Fibroblast of mammary gland (primary cell): ENCODE measurements at places on chromosomes 4 and X.

- DNase-seq: no peak
Measured at GRCh38 chrX:9619581-9619980, 146.1 kb downstream of the GPR143 start.

DNA sequence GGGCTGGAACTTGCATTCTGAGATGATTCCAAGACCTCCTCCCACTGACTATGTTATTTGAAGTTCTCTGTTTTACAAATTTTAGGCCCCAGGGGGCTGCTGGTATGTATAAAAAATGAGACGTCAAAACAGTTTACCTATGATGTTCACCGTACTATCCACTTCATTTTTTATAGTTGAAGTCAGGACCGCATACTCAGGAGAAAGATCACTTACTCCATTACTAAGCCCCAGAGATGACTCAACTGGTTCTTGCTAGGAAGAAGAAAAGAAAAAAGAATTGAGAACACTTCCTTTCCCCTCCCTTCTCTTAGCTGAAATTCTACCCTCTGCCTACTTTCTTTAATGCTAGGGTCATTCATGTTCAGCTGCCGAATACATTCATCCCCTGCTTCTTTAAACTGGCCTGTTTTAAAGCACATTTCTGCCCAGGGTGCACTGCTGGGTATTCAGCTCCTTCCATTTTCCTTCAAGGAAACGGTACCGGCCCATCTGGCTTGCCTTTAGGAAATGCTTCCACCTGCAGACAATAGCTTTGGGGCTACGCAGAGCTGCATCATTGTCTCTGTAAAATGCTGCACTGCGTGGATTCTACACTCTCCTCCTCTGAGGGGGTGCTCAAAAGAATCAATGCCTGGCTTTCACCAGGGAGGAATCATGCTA is 66.2 kb downstream of the IRF2 start:
- DNase-seq: peak; percentile 85

- peak; percentile 36 for DNase-seq
Measured at GRCh38 chrX:75603833-75604232, 81.0 kb upstream of the ZDHHC15 start.

DNA sequence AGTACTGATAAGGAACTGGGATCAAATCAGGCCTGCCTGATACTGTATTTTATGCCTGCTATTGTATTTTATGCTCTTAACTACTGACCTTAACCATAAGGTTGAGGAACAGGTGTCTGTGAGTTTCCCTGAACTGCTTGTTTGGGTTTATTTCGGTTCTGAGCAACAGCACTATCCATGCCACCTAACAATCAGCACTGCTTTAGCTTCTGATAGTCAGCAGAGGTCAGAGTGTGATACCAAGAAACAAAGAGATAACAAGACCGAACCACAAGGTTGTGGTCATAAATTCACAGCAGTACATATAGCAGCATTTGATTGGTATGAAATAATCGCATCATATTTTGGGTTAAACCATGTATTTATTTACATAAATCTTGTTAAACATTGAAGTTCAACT is 362.2 kb downstream of the FGF13 start:
- DNase-seq: no peak

DNA sequence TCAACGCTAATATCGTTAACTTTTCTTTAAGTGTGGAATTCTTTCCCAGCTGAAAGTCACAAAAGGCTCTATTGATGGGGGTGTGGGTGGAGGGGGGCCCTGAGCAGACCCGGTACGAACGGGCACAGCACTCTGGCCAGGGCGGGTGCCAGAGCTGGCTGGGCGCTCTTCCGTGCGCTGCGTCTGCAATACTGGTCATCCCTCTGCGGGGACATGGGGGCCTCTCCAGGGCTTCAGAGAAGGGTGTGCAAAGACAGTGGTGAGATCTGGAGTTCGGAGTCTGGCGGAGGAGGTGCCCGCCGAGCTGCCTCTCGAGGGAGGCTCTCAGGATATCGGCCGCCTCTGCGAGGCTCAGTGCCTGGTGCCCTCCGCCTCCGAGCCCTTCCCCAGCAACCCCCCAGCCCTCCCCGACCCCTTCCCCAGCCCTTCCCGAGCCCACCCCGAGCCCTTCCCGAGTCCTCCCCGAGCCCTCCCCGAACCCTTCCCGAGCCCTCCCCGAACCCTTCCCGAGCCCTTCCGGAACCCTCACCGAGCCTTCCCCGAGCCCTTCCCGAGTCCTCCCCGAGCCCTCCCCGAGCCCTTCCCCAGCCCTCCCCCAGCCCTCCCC is 34.3 kb downstream of the FGFRL1 start:
- no peak for DNase-seq

GRCh38 chrX:3485727-3486126 is 139.3 kb upstream of the MXRA5 start:
- no peak for DNase-seq

GRCh38 chrX:137025930-137026329 is 7.9 kb downstream of the GPR101 start:
- no peak for DNase-seq

DNA sequence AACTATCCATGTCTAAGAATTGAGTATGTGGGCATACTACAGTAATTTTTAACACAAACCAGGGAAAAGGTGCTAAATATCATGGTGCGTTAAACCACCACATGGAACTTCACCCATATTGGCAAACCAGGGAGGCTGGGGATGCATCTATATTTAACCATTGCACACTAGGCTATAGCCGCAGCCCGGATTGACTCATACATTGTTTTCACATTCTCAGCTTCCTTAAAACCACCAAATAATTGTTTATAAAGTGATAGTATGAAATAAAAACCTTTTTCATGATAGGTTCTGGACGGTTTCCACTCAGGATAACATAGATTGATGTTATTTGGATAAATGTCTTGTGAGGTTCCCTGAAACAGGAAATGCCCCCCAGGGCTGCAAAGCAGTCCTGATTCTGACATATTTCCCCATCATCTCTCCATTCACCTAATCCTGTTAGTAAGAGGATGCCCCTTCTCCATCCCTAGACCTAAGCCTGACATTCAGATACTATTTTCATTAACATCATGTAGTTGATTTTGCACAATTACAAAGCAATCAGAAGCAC is 7.9 kb downstream of the COL25A1 start:
- peak; percentile 17 for DNase-seq

DNA sequence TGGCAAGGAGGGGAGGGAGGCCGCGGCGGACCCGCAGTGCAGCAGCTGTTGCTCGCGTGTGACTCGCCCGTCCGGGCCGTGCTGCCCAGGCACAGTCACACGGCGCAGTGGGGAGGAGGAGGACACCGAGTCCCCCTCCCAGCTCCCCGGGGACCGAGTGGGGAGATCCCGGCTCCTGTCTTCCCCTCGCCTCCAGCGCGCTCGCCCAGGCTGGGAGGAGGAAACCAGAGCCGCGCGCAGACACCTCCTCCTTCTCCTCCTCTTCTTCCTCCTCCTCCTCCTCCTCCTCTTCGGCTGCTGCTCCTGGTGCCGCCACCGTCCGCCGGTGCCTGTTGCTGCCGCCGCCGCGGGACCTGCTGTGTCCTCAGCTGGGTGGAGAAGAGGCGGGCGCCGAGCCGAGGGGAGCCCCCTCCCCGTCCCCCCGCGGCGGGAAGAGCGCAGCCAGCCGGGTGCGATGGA is at the start of gene TBC1D1:
Gene TBC1D1 (plus strand): TSS at position 284 of the 459 bp plus-strand sequence. CDS start 11,012 bp downstream, outside the sequence.
- DNase-seq: no peak

GRCh38 chr4:166675411-166675810 is 558.9 kb downstream of the SPOCK3 start:
- DNase-seq: peak; percentile 23

- no peak for DNase-seq
Measured at GRCh38 chrX:46758163-46758955, 559 bp downstream of the SLC9A7 start.

GRCh38 chrX:154775419-154776349 is 13.0 kb downstream of the DKC1 start:
- peak; percentile 42 for DNase-seq

DNA sequence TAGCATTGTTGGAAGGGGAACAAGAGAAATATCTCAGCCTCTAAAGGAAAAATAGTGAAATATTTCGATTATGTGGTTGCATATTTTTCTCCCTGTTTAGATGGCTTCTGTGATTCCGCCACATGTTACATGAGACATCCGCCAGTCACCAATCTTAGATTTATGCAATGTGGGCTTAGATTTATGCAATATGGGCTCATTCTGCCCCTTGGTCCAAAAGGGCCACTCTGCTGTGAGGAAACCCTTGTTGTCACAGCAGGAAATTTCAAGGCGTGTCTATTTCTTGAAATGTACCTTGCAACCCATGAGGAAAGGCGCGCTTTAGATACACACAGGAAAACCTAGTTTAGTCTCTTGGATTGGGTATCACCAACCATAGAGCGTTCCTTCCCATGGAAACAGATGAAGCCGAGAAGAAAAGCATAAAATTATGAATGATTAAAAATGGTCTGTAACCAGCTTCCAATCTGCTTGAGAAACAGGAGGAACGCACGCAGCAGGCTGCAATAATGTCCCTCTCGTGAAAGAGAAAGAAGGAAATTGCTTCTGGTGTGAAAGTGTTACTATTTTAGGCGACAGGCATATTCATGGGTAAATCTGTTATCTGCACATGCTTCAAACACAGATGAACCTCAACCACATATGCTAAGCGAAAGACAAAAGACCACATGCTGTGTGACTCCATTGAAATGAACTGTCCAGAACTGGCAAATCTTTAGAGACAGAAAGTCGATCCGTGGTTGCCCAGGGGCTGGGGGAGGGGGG is 3.7 kb downstream of the RS1 start:
- no peak for DNase-seq

GRCh38 chr4:186644737-186645261 is 78.9 kb downstream of the FAT1 start:
- peak; percentile 41 for DNase-seq

- DNase-seq: no peak
Measured at GRCh38 chr4:66339007-66339406, 668.7 kb upstream of the EPHA5 start.

- peak; percentile 67 for DNase-seq
Measured at GRCh38 chrX:19256986-19257385, 86.7 kb upstream of the PDHA1 start.

DNA sequence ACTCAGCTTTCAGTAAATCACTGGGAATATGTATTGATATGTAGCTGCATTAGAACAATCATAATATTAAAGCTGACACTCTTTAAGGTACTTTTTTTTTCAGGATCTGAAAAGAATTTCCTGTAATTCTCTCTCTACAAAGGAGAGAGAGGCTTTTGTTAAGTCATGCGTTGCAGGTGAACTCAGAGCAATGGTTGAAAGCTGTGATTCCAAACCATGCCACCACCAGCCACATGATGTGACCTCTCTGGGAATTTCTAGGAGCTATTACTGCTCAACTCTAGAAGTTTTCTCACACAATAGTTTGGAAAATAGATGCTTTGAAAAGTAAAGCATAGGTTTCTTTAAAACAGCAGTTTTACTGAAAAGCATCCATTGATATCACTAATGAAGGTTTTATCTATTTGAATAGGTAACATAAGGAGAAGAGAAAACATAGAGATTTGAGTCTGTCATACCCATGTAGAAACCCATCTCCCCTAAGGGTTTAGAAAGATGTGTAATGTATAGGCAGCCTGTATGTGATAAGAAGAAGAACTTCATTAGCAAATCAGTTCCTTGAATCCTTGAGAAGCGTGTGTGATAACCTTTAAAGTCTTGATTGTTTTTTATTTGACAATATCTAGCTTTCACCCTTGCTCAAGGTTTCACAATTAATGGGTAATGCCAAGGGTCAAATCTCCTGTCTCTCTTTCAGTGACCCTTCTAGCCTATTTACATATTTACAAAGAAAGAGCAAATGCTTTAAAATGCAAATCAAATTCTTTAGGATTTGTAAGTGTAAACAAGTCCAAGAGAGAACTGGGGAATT is 161.0 kb upstream of the ANKRD50 start:
- DNase-seq: no peak

DNA sequence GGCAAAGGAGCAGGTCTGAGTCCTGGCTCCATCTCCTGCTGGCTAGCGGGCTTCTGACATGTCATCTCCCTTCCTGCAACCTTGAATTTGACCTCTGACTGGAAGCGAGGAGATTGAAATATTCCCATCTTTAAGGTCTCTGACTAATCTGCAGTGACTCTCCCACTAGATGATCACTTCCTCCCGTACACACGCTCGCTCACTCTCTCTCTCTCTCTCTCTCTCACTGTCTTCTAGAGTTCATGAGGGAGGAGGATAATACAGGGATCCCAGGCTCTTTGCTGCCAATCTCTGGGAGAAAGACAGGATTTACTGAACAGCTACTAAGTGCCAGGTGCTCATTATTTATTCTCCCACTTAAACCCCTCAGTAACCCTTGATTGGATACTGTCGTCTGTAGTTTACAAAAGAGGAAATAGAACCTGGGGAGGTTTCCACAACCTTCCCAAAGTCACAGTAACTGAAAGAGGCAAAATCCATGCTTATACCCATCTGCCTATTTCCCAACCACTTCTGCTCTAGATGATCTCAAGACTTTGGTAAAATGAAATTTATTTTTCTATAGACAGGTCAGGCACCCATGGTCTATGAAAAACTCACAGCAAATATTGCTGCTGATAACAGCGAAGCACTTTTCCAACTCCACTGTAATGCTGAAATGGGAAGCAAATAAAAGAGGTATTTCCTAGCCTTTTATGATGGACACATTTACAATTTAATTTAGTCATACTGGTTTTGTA is 193.5 kb upstream of the C1QTNF7 start:
- peak; percentile 94 for DNase-seq

DNA sequence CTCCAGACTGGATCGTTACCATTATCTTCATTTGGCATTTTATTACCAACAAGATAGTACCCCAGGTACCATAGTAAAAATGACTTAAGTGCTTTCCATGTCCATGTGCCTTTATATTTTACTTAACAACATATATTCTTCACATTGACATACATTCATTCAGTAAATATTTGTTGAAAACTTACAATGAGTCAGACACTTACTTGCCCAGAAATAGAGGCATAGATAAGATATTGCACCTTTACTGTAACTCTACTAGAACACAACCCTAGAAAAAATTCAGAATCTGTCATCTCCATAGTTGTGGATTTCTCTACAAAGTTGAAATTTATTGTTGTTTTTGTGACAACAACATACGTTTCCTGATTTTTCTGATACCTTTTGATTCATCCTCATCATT is 640.6 kb downstream of the RPA4 start:
- DNase-seq: no peak

GRCh38 chr4:55904576-55904975 is 44.2 kb upstream of the CEP135 start:
- no peak for DNase-seq

DNA sequence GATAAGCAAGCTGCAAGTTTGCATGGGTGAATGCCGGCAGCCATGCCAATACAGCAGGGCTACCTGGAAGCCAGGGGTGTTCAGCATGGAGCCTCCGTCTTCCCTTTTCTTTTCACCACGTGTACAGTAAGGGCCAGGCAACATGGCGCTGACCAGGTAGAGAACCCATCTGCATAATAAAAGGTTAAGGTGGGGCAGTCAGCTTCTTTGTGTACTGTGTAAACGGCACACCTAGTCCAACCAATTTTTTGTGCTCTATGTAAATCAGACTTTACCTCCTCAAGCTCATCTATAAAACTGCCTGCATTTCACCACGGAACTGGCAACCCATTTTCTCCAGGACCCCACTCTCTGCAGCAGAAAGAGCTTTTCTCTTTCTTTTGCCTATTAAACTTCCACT is 286.8 kb upstream of the VCX3A start:
- no peak for DNase-seq

DNA sequence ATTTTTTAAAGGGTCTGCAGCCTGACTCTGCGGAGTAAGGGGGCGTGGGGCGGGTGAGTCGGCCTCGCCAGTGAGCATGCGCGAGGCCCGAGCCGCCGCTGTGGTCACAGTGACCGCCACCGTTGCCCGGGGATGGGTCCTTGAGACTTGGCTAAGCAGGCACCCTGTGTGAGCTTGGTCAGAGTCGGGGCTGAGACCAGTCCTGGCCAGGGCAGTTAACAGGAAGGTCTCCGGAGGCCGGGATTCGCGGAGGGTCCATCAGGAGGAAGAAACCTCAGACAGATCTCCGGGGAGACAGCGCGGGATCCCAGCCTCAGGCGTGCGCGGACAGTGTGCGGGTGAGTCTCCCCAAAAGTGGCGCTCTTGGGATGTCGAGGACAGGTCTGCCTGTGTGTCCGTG is 1384.4 kb upstream of the PCDH10 start:
- DNase-seq: no peak
